ENCODE measurements at places on chromosomes 3 and 15. TPM values are rescaled to one million over a fixed set of nuclear protein-coding genes. Genes with fewer than 3 reads are reported as not detected.

DNA sequence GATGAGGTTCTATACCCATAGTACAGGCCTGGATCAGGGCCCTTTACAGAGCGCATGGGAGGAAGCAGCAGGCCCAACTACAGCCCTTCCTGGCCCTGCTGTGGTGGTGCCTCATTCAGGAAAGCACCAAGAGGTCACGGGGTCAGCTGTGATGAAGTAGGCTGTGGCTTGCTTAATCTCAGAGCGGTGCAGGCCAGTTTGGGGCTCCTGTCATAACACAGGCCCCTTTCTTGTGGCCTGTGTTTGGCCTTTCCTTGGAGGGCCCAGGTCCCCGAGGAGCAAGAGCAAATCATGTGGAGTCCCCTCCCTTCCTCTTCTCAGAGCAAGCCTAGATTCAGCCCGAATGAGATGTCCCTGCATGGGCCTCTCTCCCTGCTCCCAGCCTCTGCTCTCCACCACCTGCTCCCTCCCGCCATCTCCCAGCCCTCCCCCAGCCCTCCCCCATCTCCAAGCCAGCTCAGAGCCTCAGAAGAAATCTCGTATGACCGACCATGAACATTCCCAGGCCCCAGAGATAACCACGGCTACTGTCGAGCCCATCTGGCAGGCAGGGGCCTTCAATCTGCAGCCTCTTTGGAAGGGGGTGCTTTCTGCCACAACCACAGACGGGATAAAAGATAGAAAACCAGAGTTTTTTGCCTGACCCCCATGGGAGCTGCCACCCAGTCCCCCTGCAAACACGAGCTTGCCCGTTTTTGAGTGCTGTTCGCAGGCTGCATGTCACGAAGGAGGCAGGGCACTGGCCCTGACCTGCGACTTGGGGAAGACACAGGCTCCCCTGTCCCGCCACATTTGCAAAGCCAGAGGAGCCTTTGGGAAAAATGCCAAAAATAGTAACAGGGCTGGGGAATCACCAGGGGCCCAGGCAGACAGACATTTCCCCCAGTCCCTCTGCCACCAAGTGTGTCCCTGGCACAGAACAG is 32.3 kb upstream of the DUSP7 start:
- H3K4me3 ChIP-seq, result peak overlapping the region; percentile 8
- H3K27me3 ChIP-seq, result no peaks in the 10 kb centered on the region
- DNase-seq, result peak; percentile 92
- H3K36me3 ChIP-seq, result no peaks in the 10 kb centered on the region
- H3K4me1 ChIP-seq, result peaks cover 64% of the 10 kb centered on the region
- H3K27ac ChIP-seq, result peak overlapping the region; percentile 97

GRCh38 chr15:93029214-93029835 is 59.7 kb downstream of the RGMA start:
- DNase-seq, result peak; percentile 81
- H3K4me1 ChIP-seq, result peaks cover 38% of the 10 kb centered on the region
- no peak overlapping the region for H3K4me3 ChIP-seq

GRCh38 chr3:18222686-18223085 is 202.5 kb downstream of the SATB1 start:
- H3K27ac ChIP-seq, result no peak overlapping the region
- no peaks in the 10 kb centered on the region for H3K4me1 ChIP-seq
- no peaks in the 10 kb centered on the region for H3K36me3 ChIP-seq

DNA sequence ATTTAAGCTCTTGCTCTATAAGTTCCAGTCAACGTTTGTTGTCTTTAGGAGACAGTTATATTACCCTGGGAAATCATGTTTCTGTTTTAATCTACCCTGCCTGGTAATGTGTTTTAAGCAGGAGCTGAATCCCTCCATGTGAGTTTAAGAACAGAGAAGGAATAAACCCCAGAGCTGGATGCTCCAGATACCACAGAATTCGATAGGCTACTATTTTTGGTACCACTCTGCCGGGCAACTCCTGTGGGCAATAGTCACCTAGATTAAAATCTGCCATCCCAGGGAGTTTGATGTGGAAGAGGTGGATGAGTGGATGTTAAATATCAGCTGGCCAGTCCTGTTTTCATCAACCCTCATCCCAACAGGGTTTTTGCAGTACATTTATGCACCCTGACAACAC is 20.4 kb downstream of the NUDT16 start:
- DNase-seq, result no peak
- H3K4me1 ChIP-seq, result peaks cover 15% of the 10 kb centered on the region
- H3K4me3 ChIP-seq, result no peak overlapping the region
- no peaks in the 10 kb centered on the region for H3K36me3 ChIP-seq
- H3K27me3 ChIP-seq, result no peaks in the 10 kb centered on the region

- DNase-seq, result no peak
- H3K36me3 ChIP-seq, result no peaks in the 10 kb centered on the region
- peaks cover 19% of the 10 kb centered on the region for H3K27me3 ChIP-seq
- no peaks in the 10 kb centered on the region for H3K4me1 ChIP-seq
- H3K27ac ChIP-seq, result no peak overlapping the region
- H3K4me3 ChIP-seq, result no peak overlapping the region
Measured at GRCh38 chr15:73881579-73882320, 8.4 kb downstream of the TBC1D21 start.

DNA sequence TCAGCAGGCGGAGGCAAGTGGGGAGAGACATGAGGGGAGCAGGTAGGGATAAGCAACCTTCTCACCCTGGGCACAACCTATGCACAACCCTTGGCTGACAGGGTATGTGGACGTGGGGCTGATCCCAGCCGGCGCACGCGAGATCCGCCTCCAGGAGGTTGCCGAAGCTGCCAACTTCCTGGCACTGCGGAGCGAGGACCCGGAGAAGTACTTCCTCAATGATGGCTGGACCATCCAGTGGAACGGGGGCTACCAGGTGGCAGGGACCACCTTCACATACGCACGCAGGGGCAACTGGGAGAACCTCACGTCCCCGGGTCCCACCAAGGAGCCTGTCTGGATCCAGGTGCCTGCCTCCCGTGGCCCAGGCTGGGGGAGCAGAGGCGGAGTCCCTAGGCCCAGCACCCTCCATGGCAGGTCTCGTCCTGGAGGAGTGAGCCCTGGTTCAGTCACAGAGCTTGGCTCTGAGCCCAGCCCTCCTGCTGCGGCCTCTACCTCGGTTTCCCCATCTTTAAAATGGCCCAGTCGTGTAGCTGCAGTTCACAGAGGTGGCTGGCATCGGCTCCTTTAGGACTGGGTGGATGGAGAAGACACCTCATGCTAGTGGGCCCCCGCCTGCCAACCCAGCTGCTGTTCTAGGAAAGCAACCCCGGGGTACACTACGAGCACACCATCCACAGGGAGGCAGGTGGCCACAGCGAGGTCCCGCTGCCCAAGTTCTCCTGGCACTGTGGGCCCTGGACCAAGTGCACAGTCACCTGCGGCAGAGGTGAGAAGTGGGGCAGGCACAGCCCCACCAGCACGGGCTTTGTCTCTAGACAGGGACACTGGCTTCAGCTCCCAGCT is 96.0 kb downstream of the TBC1D2B start:
- no peaks in the 10 kb centered on the region for H3K27me3 ChIP-seq
- no peaks in the 10 kb centered on the region for H3K4me1 ChIP-seq
- H3K4me3 ChIP-seq, result no peak overlapping the region
- no peak overlapping the region for H3K27ac ChIP-seq
- H3K36me3 ChIP-seq, result no peaks in the 10 kb centered on the region

DNA sequence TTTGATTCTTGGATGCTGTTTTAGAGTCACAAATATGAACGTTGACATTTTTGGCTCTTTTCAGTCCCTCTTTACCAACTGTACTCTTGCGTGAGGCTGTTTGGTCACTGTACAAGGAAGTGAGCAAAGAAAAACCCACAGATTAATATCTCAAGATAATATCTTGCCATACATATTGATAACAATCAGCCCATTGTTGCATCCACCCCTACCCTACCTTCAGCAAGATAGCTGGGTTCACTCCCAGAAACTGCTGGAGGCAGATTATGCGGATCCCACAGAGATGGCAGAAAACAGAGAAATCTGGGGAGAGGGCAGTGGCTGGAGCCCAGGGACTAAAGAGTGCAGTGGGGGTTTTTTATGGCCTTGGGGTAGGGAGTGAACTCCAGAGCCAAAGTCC is 29.9 kb upstream of the MFSD1 start:
- H3K27me3 ChIP-seq, result no peaks in the 10 kb centered on the region
- no peak for DNase-seq
- no peaks in the 10 kb centered on the region for H3K36me3 ChIP-seq

The EFCC1 gene
- total RNA-seq, result not detected

DNA sequence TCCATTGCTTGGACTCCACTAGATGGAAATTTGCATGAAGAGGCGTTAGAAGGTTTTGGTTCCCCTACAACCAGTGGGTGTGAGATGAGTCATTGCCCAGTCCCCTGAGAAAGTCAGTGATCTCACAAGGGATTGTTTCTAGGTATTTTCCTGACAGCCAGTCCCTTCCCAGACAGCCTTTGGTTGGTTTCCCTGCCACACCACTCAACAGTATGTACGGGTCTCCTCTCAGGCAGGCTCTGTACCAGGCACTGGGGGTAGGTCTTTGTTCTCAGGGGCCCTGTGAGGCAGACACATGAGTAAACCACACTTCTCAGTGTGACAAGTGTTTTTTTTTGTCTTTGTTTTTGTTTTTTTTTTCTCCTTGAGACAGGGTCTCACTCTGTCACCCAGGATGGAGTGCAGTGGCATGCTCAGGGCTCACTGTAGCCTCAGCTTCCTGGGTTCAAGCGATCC is 4.0 kb downstream of the LAMP3 start:
- peaks cover 37% of the 10 kb centered on the region for H3K27me3 ChIP-seq
- H3K36me3 ChIP-seq, result no peaks in the 10 kb centered on the region
- peaks cover 2% of the 10 kb centered on the region for H3K4me1 ChIP-seq
- no peak overlapping the region for H3K4me3 ChIP-seq

DNA sequence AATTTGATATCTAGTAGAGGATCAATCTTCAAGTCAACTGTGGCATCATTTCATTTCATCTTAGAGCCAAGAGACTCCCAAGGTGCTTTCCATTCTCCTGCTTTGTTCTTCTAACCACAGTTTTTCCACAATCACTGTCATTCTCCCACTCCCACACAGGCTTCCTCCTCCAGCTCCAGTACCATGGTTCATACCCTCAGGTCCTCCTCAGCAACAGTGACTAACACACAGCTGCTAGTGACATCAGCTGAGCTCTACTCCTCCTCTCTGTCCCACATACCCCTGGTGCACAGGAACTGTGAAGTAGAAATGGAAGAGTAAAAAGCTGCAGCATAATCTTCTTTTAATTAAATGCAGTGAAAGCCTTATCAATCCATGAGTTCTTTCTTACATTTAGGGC is 200.2 kb upstream of the DPH6 start:
- no peaks in the 10 kb centered on the region for H3K27me3 ChIP-seq
- no peak for DNase-seq
- H3K36me3 ChIP-seq, result no peaks in the 10 kb centered on the region
- H3K4me3 ChIP-seq, result no peak overlapping the region

DNA sequence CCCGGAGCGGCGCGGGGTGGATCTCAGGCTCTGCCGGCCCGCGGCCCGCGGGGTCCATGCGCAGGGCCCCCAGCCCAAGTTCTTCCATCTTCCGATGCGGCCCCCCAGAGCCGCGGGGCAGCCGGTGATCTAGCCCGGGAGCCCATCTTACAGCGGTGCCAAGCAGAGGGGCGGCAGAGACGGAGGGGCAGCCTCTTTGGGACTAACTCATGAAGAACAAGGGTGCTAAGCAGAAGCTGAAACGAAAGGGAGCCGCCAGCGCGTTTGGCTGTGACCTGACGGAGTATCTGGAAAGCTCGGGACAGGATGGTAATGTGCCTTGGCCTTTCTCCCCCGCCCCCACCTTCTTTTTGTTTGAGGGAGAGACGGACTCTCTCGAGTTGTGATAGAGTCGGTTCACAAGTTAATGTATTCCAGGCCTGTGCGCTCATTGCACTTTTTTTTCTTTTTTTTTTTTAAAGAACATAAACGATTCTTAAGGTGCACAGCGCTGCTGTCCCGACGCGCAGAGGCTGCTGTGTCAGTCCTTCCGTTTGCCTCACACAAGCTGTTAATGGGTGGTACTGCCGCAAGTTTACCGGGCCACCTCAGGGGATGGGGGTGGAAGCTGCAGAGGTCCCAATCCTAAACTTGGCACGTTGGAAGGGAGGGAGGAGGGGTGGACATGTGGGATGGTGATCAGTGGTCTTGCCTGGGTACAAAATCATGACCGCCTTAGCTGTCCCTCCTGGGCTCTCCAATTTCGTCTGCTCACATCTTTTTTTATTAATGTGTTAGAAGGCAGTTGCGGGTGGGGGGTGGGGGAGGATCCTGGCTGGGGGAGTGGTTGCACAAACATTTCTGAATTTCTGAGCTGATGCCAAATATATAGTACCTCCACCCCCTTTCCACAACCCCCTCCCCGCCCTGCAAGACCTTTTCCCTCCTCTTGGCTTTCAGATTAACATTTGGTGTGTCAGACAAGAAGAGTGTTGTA is 801 bp downstream of the ARHGAP31 start:
- H3K27me3 ChIP-seq, result no peaks in the 10 kb centered on the region
- H3K36me3 ChIP-seq, result peaks cover 24% of the 10 kb centered on the region
- H3K27ac ChIP-seq, result peak overlapping the region; percentile 85
- peaks cover 29% of the 10 kb centered on the region for H3K4me1 ChIP-seq
- peak; percentile 73 for DNase-seq

GRCh38 chr3:107465064-107465631 is 57.6 kb upstream of the BBX start:
- no peak for DNase-seq
- no peaks in the 10 kb centered on the region for H3K4me1 ChIP-seq
- no peaks in the 10 kb centered on the region for H3K36me3 ChIP-seq
- H3K27me3 ChIP-seq, result no peaks in the 10 kb centered on the region
- H3K4me3 ChIP-seq, result no peak overlapping the region
- H3K27ac ChIP-seq, result no peak overlapping the region

The MTHFS gene
- 15.6 TPM for total RNA-seq

DNA sequence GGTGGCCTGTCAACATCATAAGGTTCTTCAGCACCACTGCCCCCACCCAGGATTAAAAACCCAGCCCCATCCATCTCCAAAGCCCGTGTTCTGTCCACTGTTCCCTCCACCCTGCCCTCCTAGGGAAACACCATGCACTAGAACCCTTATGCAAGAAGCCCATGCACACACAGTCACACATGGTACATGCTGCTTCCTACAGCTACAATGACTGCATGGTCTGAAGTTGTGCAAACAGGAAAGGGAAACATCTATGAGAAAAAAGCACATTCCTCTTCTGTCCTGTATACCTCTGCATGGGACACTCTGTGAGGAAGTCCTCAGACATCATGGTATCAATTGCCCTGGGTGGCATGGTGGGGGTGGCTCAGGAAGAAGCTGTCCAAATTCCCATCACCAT is 108.6 kb upstream of the MRPS22 start:
- no peak overlapping the region for H3K4me3 ChIP-seq
- H3K27me3 ChIP-seq, result peaks cover 30% of the 10 kb centered on the region
- no peaks in the 10 kb centered on the region for H3K36me3 ChIP-seq
- no peak overlapping the region for H3K27ac ChIP-seq

DNA sequence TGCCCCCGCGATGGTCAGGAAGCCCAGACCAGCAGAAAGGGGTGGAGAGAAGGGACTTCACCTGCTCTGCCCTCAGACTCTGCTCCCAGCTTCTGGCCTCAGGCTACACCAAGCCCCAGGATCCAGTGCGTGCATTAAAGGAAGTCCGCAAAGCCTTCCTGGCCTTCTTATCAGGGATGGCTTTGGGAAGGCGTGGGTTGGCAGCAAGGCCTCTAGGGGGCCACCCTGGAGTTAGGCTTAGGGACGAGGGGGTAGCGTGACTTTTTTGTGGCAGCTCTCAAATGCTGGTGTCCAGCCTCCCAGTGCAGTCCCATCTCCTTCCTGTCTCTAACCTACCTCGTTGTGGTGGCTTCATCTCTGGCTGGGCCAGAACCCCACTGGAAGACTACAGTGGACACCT is 18.9 kb upstream of the RPL29 start:
- no peaks in the 10 kb centered on the region for H3K36me3 ChIP-seq
- no peak overlapping the region for H3K4me3 ChIP-seq
- H3K4me1 ChIP-seq, result peaks cover 6% of the 10 kb centered on the region
- no peak overlapping the region for H3K27ac ChIP-seq
- DNase-seq, result no peak

Measured in osteoblast (primary cell).